ENCODE measurements at places on chromosomes 6 and 20. TPM values are rescaled to one million over a fixed set of nuclear protein-coding genes. Genes with fewer than 3 reads are reported as not detected.

The HTR1B gene
- 0.22 TPM for total RNA-seq

The BCAS1 gene
- not detected for total RNA-seq

The ECT2L gene
- total RNA-seq: 0.11 TPM

The BPIFB1 gene
- not detected for total RNA-seq

The OVOL2 gene
- not detected for total RNA-seq

The C4B gene
- total RNA-seq: 2.4 TPM

The GRIK2 gene
- 0.32 TPM for total RNA-seq

The ATP6V1G2 gene
- 3.5 TPM for total RNA-seq

The PTGIS gene
- 42.8 TPM for total RNA-seq

The PTPN1 gene
- total RNA-seq: 24.3 TPM

The BIRC7 gene
- not detected for total RNA-seq

The TULP1 gene
- not detected for total RNA-seq

The BTNL2 gene
- not detected for total RNA-seq

The SIRPD gene
- total RNA-seq: not detected

The DPPA5 gene
- not detected for total RNA-seq

The LTB gene
- not detected for total RNA-seq

The PTK6 gene
- total RNA-seq: 0.13 TPM

The CALHM6 gene
- 1.4 TPM for total RNA-seq

The TP53TG5 gene
- total RNA-seq: not detected

The SSTR4 gene
- not detected for total RNA-seq

The NKAPL gene
- total RNA-seq: 0.78 TPM

The RBPJL gene
- total RNA-seq: not detected

The SALL4 gene
- 0.26 TPM for total RNA-seq

The BYSL gene
- 12.3 TPM for total RNA-seq

The CRISP3 gene
- total RNA-seq: not detected

The ULBP2 gene
- total RNA-seq: 4.2 TPM

The FABP7 gene
- not detected for total RNA-seq

The DOK5 gene
- total RNA-seq: 31.6 TPM

The OR2B6 gene
- not detected for total RNA-seq

The FUT9 gene
- not detected for total RNA-seq

The HTR1E gene
- not detected for total RNA-seq

The RXRB gene
- total RNA-seq: 18.2 TPM

The STMND1 gene
- total RNA-seq: not detected

The ARHGAP40 gene
- total RNA-seq: not detected

The FAM120B gene
- 22.0 TPM for total RNA-seq

The TSBP1 gene
- not detected for total RNA-seq

The CST1 gene
- total RNA-seq: not detected

The MPC1 gene
- 33.5 TPM for total RNA-seq

The C20orf144 gene
- total RNA-seq: not detected

The ARHGAP18 gene
- 5.5 TPM for total RNA-seq

The NAPB gene
- total RNA-seq: 13.3 TPM

The TRIM40 gene
- not detected for total RNA-seq

The ABHD16B gene
- not detected for total RNA-seq

The SAPCD1 gene
- total RNA-seq: 0.54 TPM

The ARMH2 gene
- not detected for total RNA-seq

The COL21A1 gene
- 1.0 TPM for total RNA-seq

The BPIFB2 gene
- total RNA-seq: not detected

The ZKSCAN8 gene
- 29.8 TPM for total RNA-seq

The PAK5 gene
- total RNA-seq: not detected

The CNKSR3 gene
- total RNA-seq: 13.8 TPM

The BANF2 gene
- total RNA-seq: not detected

The ABT1 gene
- 10.8 TPM for total RNA-seq

The SRC gene
- total RNA-seq: 25.0 TPM

The HLA-DPA1 gene
- 7.6 TPM for total RNA-seq

The GSTA3 gene
- total RNA-seq: not detected

The PTCHD4 gene
- 0.54 TPM for total RNA-seq
